ENCODE measurements at places on chromosomes 6 and 20.

DNA sequence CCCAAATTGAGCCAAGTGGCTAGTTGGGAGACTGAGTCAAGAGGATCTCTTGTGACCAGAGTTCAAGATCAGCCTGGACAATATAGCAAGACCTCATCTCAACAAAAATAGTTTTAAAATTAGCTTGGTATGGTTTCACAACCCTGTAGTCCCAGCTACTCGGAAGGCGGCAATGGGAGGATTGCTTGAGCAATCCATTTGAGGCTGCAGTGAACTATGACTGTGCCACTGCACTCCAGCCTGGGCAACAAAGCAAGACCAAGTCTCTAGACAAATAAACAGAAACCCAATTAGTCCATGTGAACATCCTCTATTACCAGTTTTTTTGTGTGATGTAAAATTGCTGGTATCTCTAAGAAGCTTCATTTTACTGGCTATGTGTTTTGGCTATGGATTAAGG is 106.2 kb downstream of the TULP4 start:
- no peak for DNase-seq

DNA sequence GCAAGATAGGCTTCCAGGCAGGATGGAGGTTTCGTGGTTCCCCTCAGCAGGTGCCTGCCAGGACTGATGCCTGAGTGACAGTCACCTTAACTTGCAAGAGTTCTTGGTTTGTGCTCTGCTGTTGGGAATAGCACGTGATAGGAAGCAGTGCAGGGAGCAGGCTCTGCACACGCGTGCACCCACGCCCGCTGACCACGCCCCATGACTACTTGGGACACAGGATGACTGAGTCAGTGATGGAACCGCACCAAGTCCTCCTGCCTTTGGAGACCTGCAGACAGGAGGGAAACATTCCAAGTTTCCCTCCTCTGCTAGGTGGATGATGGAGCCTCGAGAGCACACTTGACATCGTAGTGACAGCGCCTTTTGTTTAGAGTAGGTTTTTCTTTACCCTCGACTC is 164.2 kb downstream of the DTNBP1 start:
- no peak for DNase-seq

- no peak for DNase-seq
Measured at GRCh38 chr6:938271-938905, 245.4 kb upstream of the EXOC2 start.

DNA sequence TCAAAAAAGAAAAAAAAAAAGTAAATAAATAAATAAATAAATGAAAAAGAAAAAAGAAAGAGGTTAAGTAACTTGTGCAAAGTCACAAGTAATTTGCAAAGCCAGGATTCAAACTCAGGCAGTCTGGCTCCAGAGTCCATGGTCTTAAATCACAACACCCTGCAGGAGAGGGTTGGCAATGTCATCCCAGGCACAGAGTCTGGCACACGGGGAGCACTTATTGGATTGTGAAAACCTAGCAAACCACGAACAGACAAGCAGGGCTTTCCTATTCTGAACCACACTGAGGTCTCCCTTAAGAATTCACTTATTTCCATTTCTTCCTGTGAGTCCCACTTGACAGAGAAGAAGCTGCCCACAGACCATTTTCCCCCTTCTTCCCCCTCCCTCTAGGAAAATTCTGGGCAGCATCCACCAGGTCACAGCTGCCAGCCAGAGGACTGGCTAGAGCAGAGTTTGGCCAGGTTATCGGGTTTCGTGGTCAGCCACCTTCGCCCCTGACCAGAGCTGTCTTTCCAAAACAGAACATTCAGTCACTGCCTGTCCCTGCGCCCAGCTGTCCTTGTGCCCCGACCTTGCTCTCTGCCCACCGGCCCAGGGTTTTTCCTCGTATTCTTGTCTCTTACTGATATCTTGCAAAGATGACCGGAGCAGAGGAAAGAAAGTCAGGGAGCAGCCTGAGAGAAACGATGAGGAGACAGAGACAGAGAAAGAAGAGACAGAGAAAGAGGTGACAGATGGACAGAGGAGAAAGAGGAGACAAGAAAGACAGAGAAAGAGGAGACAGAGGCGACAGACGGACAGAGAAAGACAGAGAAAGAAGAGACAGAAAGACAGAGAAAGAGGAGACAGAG is 106.4 kb upstream of the PTPN1 start:
- no peak for DNase-seq

GRCh38 chr6:143283887-143284645 is 166.4 kb downstream of the ADAT2 start:
- no peak for DNase-seq

DNA sequence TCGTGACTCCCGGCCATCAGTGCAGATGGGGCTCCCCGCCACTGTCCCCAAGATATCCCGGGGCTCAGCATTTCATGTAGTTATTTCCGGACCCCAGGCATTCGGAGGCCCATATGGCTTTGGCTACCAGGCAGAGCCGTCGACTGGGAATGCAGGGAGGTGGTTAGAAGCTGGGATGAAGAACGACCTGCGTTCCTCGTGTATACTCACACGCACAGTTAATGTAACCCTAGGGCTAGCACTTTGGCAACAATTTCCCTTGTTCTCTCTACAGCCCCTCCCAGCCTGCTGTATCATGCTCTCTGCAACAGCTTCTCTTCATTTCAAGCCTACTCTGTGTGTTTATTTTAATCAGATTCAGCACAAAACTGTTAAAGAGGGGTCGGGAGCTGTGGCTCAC is 240.4 kb downstream of the MYLK4 start:
- DNase-seq = no peak

- DNase-seq = no peak
Measured at GRCh38 chr20:56503916-56504315, 20.6 kb upstream of the FAM209A start.

- no peak for DNase-seq
Measured at GRCh38 chr20:54179946-54180345, 6.2 kb upstream of the CYP24A1 start.

DNA sequence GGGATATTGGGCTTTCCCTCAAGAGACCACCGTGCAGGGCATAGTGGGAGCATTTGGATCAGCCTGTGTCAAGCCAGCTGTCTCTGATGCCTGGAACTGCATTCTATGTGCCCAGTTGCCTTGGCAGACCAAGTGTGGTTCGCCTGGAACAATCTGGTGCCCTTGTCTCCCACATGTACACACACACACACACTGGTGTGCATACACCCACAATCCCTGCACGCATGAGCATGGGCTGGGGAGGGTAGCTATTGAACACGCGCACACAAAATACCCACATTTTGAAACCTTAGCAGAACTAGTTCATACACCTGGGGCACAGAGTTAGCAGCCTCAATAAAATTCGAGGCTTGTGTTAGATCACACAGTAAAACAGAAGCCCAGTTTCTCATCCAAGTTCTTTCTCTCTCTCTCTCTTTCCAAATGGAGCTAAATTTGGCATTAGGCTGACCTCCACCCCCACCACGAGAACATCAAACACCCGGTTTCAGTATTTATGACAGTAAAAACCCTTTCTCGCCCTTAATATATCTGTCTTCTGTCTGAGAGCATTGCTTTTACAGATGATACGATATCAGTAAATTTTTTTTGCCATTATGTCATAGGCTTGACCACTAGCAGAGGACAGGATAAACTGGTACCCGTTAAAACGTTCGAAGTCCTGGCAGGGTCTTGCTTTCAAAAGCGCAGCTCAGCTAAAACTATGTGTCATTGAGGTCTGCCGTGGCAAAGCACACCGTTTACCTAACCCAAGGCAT is 18.2 kb upstream of the NFATC2 start:
- no peak for DNase-seq

DNA sequence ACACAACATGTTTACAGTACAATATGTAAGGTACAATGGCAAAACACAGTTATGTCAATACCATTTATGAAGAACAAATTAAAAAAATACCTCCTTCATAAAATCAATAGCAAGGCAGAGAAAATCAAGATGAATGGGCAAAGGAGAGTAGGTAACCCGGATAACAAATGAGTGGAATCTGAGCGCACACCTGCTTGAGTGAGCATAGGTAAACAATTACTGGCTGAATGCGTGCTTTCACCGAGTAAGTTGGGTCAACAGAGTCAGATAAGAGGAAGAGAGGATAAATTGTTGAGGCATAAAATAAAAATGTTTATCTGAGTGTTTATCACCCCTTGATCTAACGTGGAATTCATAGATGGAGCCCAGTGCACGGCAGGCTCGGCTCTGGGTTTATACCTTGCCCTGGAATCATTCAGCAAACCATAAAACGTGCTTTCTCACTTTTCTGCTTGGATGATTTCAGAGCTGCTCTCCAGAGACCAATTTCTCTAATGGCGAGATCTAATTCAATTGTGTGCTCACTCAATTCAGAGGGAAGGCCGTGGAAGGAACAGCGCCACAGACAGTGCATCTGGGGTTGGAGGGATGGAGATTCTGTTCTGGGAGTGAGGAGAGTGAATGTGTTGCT is 224.8 kb upstream of the MAP3K7 start:
- DNase-seq = no peak

DNA sequence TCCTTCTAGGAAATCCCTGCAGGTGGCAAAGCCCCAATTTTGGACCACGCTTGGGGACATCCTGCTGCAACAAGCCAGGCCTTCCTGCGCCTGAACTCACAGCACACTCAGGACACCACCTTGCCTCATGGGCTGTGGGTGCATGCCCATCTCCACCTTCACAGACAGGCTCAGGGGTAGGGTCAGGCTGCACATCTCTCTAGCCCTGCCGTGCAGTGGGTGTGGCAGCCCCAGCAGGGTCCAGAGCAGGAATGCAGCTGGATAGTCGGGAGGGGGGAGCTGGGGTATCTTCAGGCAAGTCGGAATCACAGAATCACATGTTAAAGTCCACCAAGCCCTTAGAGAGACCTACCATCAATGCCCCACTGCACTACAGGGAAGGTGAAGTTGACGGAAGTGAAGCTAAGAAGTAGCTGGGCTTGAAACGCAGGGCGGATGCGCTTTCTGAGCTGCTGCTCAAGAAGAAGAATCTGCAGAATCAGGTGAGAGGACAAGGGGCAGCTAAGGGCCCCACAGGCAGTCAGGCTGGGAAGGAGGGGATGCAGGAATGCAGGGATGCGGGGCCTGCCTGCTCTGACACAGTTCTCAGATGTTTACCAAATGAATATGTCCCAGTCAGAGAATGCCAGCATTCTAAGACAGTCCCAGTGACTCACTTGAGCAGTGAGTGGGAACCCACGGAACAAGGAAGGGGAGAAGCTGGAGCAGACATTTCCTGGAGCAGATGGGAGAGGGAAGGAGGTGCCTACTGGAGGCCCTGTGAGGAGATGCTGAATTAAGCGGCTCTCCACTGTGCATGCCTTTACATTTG is 11.3 kb downstream of the SERPINB6 start:
- no peak for DNase-seq

GRCh38 chr6:135053406-135053805 is 1.2 kb downstream of the HBS1L start:
- no peak for DNase-seq

Data from substantia nigra (tissue), 51 donors.